ENCODE measurements at places on chromosomes 1 and 21.

- DNase-seq, result no peak
Observed at GRCh38 chr1:207659545-207660153, 14.7 kb downstream of the CR1L start.

DNA sequence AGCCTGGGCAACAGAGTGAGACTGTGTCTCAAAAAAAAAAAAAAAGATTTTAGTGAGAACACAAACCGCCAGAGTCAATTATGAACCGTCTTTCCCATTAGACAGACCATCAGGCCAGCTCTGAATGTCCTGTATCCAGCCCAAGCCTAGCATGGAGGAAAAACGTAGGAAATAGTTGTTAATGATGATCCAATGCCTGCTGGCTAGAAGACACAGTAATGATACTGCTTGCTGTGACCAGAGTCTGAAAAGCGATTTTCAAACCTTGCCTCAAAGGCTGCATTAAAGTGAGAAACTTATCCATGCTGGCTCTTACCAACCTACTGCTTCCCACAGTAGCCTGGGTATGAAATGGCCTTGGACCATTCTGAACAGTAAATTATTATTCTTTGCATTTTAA, 17.0 kb downstream of the COA7 start:
- DNase-seq, result no peak

- no peak for DNase-seq
Observed at GRCh38 chr1:77056525-77056924, 162.7 kb downstream of the PIGK start.

GRCh38 chr1:179813626-179814545, 63.7 kb downstream of the TOR1AIP2 start:
- DNase-seq, result no peak

GRCh38 chr1:31901838-31902509, 36.2 kb downstream of the PTP4A2 start:
- no peak for DNase-seq

- no peak for DNase-seq
Observed at GRCh38 chr1:17117451-17118265, 1.6 kb downstream of the PADI2 start.

GRCh38 chr21:33196941-33197374, 32.8 kb upstream of the IFNAR2 start:
- peak; percentile 74 for DNase-seq

DNA sequence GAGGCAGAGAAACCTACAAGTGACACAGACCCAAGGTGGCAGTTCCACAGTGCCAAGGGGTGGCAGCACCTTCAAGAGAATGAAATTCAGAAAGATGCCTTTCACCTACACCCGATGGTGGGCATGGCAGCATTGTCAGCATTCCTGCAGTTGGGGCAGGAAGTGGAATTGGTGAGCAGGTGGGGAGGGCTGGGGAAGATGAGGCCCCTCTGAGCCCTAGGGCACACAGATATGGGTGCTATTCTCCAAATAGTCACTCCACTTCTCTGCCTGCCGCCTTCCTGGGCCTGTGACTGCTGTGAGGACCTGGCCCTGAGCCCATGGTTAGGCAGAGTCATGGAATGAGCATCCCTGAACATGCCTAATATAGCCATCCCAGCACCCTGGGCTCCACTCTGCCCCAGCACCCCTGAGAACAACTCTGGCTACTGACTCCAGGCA, 8.3 kb downstream of the SHISA4 start:
- DNase-seq, result no peak

DNA sequence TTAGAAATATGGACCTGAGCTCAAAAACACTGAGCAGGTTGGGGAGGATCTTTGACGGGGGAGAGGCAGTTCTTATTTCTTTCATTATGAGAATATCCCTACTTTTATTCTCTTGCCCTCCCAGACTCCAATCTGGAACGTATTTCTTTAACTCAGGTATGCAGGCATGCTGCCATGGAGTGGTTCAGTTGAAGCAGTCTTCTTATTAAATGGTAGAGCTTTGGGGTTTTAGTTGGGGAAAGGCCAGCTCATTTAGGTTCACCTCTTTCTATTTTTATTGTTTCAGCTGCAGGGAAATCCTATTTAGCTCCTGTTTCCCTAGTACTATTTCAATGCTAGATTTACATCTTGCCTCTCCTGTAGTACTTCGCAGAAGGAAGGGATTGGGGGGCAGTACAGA, 198.9 kb downstream of the TTLL7 start:
- DNase-seq, result no peak

DNA sequence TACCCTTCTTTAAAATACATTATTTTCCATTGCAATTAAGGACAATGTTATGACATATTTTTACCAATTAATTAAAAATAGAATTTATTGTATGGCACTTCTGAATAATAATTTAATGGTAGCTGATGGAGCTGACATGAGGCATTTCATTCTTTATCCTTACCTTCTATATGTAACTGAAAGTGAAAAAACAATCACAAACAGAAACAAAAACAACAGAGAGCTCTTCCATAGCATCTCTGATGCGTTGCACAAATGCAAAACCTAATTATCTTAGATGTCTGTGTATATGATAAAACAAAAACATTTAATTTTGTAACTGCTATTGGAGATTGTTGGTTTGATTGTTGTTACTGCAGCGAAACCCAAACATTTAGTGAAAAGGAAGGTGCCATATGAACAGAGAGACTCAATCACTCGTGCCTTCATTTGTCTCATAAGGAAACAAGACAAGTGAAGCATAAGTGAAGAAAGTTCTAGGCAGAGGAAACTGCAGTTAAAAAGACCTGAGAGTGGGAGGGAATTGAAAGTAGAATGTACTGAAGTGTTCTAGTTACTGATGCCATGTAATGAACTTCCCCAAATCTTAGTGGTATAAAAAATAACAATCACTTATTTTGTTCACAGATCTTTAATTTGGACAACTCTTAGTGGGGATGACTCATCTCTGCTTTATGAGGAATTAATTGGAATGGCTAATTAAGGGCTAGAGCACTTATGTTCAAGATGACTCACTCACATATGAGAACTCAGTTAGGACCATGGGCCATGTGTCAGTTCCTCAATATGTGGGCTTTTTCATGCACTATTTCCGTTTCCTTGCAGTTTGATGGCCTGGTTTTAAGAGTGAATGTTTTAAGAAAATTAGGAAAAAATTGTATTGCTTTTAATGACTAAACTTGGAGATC, 245.0 kb upstream of the OLFM3 start:
- DNase-seq, result no peak

DNA sequence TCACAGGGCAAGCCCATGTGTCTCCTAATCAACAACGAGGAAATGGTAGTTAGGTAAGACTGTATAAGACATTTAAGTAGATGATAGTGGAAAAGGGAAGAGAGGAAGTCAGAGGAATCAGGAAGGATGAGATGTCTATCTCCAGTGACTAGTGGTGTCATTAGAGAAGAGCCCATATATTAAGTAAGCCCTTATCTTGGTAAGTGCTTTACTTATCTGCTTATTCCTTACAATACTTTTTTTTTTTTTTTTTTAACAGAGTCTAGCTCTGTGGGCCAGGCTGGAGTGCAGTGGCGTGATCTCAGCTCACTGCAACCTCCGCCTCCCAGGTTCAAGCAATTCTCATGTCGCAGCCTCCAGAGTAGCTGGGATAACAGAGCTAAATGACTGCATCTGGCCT, 29.5 kb downstream of the RNF11 start:
- no peak for DNase-seq

- no peak for DNase-seq
Observed at GRCh38 chr1:15154480-15155036, 1.0 kb downstream of the TMEM51 start.

- DNase-seq, result no peak
Observed at GRCh38 chr21:38790961-38791360, 14.8 kb upstream of the ETS2 start.

GRCh38 chr1:247288341-247288740, 32.5 kb downstream of the VN1R5 start:
- no peak for DNase-seq

DNA sequence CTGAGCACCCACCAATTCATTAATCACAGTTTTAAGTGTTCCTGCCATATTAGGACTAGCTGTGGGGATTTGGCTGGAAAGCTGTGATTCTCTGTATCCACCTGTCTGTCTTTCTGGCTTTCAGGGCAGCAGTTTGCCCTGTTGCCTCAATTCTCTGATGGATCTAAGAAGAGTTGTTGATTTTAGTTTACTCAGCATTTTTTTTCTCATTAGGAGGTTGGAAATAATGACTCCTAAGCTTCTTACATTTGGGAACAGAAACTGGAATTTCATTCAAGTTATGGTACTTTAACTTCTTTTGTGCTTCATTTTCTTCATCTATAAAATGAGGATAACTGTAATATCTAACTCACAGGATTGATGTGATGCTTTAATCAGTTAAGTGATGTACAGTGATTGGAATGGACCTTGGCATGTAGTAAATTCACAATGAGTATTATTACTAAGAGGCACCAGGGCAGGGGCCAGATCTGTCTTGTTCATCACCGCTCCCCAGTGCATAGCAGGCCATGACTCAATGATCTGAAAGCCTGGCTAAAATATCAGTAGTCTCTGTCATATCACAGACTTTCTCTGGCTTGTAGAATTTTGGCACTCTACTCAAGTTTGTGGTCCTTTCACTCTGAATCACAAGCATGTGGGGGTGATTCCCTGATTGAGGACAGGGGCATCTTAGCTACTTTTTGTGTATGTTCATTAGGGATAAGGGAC, 51.4 kb upstream of the GREM2 start:
- DNase-seq, result no peak

- DNase-seq, result no peak
Observed at GRCh38 chr1:172417557-172417956, 2.9 kb upstream of the C1orf105 start.

DNA sequence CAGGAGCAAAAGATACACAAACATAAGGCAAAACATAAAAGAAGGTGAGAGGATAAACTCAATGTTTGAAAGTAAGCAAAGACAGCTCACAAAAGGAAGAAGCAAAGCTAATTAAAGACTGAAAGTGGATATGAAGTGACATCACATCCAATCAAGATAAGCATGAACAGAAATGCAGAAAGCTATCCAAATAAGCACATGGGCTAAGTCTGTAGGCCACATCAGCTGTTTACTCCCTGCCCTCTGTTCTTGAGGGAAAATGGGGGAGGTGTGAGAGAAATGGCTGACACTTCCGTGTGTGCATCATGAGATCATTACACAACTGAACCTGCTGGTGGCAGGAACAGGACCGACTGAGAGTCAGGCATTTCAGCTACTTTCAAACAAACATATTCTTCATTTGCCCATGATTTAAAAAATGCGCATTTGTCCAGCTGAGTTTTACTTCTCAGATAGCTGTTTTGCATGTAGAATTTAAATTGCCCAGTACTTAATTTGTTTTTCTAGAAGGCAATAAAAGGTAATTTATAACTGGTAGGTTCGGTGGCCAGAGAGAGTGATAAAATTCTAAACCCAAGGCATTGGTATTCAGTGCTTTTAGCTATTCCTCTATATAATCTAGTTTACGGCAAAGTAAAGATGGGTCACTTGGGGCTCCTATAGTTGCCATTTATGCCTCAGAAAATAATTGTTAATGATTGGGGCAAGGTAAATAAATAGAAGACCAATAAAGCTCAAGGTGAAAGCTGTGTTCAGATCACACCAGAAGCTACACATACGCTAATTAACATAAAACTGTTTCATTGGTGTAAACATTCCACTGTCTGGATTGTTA, 27.2 kb upstream of the MAN1A2 start:
- DNase-seq, result peak; percentile 23

DNA sequence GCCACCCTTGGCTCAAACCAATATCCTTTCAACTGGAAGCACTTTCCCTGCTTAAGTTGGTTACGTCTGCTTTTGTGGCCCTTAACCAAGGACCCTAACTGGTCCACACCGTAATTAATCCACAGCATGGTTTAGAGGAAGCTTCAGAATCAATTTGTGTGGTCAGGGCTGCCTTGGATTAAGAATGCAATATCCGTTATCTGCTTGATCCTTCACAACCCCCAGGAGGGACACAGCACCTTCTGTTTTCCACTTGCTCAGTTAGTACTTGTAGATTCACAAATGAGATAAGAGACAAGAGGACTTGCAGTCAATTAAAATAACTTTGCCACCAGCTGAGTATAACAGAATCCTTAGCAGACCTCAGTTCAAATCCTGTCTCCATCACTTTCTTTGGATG, 56.9 kb upstream of the LRP8 start:
- no peak for DNase-seq

DNA sequence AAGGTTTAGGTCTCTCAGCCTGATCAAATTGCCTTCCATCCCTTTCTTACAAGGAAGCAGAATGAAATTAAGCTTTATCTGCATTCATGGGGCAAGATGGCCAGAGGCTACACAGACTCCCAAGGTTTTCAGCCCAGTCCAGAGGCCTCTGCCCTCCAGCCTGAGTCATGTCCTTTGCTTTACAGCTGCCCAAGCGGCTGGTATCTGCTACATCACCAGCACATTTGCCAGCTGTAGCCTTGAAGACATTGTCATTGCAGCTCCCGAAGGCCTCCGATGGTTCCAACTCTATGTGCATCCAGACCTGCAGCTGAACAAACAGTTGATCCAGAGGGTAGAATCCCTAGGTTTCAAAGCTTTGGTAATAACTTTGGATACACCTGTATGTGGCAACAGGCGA, 16.0 kb downstream of the HAO2 start:
- DNase-seq, result no peak

GRCh38 chr1:5955479-5955977, 36.7 kb downstream of the NPHP4 start:
- DNase-seq, result no peak

DNA sequence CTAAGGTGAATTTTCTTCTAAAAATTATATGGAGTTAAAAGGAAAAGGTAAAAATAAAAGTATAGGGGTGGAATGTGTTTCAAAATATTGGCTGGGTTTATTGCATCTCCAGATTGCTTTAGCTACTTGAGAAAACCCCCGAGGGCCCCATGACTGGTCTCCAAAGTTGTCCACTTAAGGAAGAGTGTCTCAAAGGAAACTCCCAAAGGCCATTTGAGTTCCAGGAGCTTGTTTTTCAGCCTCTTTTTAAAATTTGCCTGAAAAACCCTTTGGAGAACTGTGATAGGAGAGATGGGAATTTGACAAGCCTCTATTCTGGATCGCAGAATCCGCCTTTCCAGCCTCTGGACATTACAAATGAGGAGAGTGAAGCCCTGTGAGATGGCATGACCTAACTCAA, 225.6 kb downstream of the ZNF326 start:
- DNase-seq, result no peak

- DNase-seq, result no peak
Observed at GRCh38 chr21:25995278-25995677, 175.3 kb downstream of the APP start.

DNA sequence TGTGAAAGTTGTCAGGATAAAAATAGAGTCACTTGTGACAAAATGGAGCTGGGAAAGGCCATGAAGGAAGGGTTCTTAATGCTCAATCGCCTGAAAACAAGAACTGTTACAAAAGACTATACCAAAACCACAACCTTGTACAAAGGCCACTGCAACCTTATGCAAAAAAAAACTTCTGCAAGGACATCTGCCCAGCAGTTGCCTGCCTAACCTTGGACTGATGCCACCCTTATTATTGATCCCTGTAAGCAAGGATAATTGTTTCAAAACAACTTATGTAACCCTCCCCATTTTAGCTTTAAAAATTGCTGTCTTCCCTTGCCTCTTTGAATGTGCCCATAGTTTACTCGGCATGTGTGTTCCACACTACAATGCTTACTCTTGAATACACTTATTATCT, 5.7 kb downstream of the ALG14 start:
- no peak for DNase-seq
